BE2C (cell line): ENCODE measurements at places on chromosomes 5 and 9.

- DNase-seq = no peak
These were observed 279.6 kb downstream of the FANCC start for GRCh38 chr9:95037789-95038521.

- DNase-seq = no peak
These were observed 5.8 kb downstream of the GCNT4 start for GRCh38 chr5:75046366-75047142.

DNA sequence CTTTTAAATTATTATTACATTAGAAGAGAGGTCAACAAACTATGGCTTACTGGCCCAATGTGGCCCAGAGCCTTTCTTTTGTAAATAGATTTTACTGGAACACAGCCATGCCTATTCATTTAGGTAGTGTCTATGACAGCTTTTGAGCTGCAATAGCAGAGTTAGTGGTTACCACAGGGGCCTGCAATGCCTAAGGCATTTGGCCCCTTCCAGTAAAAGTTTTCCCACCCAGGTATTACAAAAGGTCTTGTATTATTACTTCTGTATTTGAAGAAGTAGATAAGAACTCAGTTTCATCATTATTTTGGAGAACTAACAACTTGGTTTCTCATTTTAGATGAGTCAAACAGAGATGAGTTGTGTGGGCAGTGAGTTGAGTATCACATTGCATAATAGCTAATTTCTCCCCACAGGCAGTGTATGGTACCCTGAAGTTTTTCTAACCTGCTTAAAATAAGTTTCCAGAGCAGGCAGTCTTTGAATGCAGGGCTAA lies 9.5 kb downstream of the MTRR start:
- DNase-seq = no peak

DNA sequence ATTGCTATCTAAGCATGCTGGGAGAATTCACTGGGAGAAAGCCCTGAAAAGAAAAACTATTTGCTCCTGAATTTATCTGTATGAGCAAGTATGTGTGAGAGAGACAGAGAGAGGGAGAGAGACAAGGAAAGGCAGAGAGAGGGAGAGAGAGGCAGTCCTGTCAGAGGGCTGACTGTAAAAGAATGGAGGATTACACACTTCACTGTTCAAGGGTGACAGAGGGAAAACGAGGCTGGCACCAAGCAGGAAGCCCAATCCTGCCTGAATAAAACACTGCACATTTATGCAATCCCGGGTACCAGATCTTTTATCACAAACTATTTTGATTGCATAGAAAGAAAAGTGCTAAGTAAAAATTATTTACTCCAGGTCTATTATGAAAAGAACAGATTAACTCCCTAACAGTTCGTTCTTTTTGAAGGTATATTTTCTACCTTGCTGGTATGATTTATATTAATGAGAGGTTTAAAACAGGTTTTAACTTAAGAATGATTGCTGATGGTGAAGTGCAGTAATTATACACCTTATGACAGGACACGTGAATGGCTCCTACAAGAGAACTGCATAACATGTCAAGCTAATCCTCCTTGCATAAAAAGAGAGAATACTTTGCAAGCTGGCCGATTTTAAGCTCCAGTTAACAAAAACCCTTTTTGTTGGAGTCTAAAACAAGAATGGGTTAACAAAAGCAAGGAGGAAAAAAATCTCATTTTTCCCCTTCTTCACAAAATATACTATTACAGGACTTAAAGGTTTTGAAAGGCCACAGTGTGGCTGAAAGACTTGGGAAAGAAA lies 82.5 kb downstream of the NFIB start:
- no peak for DNase-seq

DNA sequence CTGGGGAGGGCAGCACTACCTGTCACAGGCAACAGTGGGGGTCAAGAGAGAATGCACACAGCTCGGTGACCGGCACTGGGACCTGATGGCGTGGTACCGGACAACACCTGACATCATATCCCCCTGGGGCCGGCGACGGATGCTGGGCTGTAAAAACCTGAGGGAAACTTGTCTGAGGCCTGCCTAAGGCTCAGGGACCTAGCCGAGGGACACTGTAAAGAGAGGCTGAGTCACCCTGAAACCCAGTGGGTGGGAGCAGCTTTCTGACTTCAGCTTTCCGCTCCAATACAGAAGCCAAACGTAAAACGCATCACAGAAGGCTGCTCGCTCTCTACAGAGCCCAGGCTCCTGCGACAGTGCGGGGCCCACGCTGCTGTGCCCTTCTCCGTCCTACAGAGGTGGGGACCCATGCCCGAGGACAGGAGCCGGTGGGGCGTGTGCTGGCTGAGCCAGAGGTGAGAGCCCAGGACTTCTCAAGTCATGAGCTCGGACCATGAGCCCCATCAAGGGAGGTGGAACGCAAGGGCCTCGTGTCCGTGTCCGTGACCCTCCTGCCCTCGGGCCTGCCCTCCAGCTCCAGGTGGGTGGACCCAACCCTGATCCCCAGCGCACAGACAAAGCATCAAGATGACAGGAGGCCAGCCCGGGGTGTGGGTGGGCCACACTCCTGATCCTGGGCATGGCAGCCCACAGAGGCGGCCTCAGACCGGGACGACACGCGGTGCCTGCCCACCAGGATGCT lies 5.3 kb downstream of the RALGDS start:
- DNase-seq = peak; percentile 42

GRCh38 chr5:91367908-91368648 lies 15.0 kb downstream of the ARRDC3 start:
- no peak for DNase-seq

DNA sequence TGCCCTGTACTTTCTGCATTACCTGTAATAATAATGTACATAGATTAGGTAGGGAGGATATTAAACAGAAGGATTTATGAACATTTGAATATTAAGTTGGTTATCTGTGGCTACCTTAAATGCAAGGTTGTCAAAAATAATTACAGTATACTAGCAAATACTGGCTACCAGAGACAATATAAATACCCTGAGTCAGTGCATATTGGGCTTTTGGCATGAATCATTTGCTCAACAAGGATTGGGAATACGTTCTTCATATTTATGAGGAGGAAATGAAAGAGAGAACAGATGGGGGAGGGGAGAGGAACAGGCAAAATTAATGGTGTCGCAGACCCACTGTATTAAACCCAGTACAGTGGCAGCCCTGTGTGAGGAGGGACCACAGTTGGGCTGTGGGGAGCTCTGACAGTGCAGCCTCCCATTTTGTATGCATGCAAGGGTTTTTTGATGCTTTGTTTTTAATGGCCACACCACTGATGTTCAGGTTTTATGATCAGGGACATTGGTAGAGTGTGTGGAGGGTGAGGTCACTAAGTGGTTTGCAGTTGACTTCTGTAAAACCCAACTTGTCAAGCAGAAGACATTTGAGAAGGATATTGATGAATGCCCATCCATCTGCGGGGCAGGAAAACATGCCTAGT lies 56.9 kb downstream of the MVB12B start:
- DNase-seq = no peak

DNA sequence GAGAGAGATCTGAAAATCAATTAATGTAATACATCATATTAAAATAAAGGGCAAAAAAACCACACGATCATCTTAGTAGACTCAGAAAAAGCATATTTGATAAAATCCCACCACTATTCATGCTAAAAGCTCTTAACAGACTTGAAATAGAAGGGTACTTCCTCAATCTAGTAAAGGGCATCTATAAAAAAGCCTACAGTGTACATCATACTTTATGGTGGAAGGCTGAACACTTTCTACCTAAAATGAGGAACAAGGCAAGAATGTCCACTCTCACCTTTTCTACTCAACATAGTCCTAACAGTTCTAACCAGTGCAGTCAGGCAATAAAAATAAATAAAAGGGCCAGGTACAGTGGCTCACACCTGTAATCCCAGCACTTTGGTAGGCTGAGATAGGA lies 38.9 kb downstream of the POLK start:
- no peak for DNase-seq

DNA sequence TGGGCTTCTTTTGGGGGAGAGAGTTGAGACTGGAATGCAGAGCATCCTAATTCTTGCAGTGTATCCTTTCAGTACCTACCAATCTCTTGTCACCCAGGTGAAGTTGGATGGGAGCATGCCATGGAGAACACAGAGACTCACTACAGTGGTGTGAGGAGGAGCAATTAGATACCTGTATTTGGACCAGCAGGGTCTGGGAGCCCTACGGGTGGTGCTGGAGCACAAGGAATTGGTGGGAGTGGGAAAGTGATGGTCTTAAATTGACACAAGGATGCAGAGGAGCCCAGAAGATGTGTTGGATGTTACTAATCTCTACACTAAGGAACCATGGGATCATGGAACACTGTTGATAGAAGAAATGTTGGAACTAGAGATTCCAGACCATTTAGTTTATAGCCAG lies 212.7 kb downstream of the CHSY3 start:
- no peak for DNase-seq

- peak; percentile 28 for DNase-seq
These were observed 7.9 kb upstream of the NEUROG1 start for GRCh38 chr5:135543485-135544304.

DNA sequence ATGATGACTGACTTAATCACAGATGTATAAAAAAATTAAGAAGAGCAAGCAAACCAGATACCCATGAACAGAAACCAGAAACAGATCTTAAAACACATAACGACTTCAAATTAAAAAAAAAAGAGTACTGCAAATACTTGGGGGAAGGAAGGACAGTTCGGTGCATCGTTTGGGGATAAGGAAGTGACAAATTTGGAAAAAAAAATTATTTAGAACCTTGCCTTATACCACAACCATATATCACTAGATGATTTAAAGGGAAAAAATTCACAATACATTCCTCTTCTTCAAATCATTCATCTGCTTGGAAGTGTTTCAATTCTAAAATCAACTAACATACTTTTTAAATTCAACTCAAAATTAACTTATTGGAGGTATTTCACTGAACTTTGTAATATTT lies 1038.6 kb upstream of the DMAC1 start:
- DNase-seq = no peak

DNA sequence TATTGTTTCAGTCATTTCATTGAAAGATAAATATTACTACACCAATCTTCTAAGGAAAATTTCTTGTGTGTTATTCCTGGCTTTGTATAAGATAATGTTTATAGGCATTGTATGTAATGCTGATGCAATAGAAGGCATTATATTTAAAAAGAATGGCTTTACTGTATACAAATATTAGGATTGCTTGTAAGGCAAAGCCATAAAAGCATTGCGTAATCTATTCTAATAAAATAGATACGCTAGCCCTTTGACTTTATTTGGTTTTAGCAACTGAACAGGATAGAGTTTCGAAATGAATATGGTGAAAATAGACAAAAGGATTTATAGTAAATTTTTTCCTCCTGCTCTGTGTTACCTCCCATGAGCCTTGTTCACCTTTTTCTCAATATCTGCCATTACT lies 5.5 kb upstream of the LYSMD3 start:
- no peak for DNase-seq

DNA sequence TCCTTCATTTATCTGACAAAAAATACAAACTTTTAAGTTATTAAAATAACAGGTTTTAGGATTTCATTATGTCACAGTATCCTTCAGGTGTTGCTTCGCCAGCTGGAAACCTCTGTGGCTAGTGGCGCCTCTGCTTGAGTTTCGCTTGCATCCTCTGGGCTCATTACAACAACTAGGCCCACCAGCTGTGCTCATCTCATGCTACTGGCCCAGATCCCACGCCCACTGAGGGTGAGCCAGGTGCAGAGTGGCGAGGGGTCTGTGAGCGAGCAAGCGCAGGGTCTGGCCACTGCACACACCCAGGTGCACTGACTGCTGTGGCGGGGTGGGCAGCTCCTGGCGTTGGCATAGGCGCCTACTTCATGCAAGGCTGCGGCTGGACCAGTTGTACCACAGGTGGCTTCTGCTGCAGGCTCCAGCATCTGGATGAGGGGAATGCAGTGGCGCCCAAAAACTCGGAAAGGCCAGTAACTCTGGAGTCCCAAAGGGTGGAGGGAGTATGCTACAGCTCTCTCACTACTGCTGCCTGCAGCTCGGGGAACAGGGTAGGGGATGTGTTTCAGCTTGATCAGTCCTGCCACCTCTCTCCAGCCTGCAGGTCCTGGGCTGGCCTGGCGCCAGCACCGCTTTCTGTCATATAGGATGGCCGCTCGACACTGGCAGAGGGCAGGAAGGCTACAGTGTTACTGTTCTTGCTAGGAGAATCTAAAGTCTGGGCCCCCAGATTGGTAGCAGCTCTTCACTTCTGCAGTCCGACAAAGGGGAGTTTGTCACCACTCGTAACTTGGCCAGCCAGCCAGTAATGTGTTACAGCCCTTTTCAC lies 452.1 kb downstream of the TUSC1 start:
- peak; percentile 10 for DNase-seq

DNA sequence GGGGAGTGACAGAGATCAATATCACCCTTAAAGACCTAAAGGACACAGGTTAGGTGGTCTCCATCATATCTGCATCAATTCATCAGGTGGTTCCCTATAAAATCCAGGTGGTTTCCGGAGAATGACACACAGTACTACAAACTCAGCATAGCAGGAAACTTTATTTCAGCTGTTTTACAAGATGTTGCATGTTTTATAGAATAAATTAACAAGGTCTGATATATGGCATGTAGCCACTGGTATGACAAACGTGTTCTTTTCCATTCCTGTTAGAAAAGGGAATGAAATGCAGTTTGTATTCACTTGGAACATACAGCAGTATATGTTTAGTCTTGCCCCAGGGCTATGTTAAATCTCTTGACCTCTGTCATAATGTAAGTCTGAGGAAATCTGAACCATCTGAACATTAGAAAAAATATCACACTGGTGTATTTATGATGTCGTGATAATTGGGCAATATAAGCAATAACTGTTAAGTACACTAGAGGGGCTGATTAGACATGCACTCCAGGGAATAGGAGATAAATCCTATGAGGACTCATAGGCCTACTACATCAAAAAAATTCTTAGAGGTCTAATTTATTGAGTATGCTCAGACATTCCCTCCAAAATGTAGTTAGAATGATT lies 42.2 kb upstream of the TNFSF8 start:
- no peak for DNase-seq

DNA sequence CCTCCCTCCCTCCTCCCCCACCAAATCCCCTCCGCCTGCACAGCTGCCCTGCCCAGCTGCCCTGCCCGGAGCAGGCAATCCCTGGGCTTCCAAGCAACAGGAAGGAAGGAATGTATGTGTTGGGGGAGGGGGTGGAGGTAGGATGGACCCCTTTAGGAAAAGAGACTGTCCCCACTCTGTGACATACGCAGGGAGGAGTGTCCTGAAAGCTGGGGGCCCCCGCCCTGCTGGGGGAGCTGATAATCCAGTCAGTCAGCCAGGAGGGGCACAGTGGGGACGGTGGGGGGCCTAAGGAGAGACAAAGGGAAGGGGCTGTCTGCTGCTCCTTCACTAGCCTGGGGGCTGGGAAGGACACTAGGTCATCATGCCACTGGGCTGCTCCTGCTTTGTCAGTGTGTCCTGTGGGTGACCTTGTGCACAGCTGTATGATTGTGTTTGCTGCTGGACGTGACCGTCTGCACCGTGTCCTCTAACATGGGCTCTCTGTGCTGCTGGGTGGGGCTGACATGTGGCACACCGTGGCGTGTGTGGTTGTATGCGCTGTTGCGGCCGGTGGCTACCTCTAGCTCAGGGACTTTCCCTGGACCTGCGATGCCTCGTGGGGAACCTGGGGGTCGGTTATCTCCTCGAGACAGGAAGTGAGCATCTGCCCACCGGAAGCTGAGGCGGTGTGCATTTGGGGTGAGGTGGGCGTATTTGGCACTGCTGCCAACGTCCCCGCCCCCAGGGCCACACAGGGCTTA lies 3.0 kb downstream of the N4BP3 start:
- DNase-seq = no peak

GRCh38 chr5:176779537-176779936 lies 30.8 kb upstream of the UNC5A start:
- no peak for DNase-seq
